Suprapubic skin (tissue), 4 donors: ENCODE measurements at places on chromosomes 13 and 19.

DNA sequence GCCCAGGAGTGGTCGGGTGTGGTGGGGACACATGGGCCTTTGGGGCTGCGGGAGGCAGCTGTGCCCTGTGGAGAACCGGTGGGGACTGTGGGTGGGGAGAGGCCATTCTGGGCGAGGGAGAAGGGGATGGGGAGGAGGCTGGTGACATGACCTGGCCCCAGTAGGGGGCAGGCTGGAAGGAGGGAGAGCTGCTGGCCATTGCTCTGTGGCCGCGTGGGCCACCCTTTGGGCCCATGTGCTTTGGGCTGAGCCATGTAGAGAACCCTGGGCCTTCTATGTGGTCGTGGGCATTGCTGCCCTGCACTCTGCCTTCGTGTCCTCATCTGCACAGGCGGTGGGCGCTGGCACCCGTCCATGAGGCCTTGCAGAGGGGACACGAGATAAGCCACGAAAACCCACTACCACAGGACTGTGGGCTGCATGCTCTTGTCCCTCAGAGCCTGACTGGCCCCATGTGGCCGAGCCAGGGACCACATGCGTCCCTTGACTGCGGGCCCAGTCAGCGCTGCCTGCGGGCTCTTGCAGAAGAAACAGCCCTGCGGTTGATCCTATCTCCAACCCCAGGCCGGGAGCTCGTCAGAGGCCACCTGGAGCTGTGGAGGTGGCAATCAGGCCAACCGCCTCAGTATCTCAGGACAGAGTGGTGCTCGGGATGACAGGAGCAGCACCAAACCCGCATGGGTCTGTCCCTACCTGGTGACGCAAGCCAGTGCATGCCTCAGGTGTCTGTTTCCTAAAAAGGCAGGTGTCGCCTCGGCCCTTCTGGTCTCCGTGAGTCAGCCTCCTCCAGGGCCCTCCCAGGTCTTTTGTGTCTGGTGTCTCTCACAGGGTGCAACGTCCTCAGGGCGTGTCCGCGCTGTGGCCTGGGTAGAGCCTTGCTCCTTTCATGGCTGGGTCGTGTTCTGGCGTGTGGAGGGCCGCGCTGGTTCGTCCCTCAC lies 14.3 kb downstream of the FZR1 start:
- H3K27ac ChIP-seq = peak overlapping the region; percentile 22
- H3K27me3 ChIP-seq = no peaks in the 10 kb centered on the region
- peaks cover 19% of the 10 kb centered on the region for H3K4me1 ChIP-seq
- peak; percentile 66 for DNase-seq
- peaks cover 45% of the 10 kb centered on the region for H3K36me3 ChIP-seq

- no peaks in the 10 kb centered on the region for H3K27me3 ChIP-seq
- peaks cover 5% of the 10 kb centered on the region for H3K4me1 ChIP-seq
- H3K36me3 ChIP-seq = no peaks in the 10 kb centered on the region
- no peak within 1 kb of the TSS for H3K27ac ChIP-seq
Observed at GRCh38 chr19:51372649-51373504, at the start of gene NKG7. NKG7 (minus strand) TSS chr19:51372654; CDS start chr19:51372535, 119 bp downstream.

- no peaks in the 10 kb centered on the region for H3K4me1 ChIP-seq
- no peak for DNase-seq
- no peaks in the 10 kb centered on the region for H3K27me3 ChIP-seq
Observed at GRCh38 chr13:20311596-20311995, 79.5 kb upstream of the GJB6 start.

DNA sequence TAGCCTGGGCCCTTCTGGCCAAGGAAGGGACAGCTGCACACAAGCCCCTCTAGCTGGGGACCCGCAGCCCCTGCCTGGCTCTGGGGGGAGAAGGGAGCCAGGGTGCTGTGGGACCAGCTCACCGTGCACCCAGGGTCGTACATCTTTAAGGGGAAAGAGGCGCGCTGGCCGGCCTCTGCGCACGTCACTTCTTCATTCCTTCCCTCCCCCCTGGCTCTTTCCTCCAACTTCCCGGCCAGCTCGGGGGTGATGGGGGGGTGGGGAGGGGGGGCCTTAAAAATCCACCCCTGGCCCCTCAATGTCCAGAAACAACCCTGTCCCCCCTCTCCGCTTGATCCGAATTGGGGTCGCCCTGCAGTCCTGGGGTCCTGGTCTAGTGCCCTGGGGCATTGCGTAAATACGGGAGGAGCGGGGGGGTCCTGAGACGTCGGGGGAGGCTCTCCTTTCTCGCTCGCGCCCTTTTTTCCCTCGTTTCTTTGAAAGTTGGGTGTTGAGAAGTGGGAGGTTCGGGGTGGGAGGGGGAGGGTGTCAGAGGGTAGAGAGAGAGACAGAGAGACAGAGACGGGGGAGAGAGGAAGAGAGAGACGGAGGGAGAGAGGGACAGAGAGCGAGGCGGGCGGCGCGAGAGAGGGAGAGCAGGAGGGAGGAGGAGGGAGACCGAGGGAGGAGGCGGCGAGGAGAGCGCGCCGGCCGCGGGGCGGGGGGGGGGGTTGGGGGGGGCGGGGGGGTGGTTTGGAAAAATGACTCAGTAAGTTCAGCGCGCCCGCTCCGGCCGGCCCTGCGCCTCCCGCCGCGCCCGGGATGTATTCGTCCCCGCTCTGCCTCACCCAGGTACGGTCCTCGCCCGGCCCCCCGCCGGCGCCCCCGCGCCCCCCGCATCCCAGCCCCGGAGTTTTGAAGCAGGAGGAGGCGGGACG lies at the start of gene NFIC:
Gene NFIC, plus strand, starts transcription at position 748 of the 917 bp plus-strand sequence. Its CDS starts 54 bp downstream, at position 802.
- H3K36me3 ChIP-seq = no peaks in the 10 kb centered on the region
- peak within 1 kb of the TSS; percentile 95 for H3K27ac ChIP-seq
- peak within 1 kb of the TSS; percentile 72 for H3K4me3 ChIP-seq

DNA sequence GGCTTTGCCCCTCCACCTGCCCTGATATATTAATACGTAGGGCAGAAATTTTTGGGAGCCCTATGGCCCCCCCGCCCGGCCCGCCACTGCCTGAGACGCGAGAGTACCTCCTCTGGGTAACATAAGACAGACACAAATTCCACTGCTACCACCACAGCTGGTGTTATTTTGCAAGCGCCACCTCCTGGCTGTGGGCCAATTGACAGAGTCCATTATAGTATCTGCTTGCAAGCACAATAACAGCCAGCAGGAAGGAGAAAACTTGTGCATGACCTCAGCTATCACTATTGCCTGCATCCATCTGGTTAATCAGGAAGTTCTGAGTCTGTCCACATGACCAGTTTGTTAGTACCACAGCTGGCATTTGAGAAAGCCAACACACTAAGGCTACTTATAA lies 25.3 kb upstream of the OR10H2 start:
- peak overlapping the region; percentile 10 for H3K4me3 ChIP-seq
- H3K36me3 ChIP-seq = peaks cover 5% of the 10 kb centered on the region
- H3K27me3 ChIP-seq = no peaks in the 10 kb centered on the region
- DNase-seq = peak; percentile 90
- H3K4me1 ChIP-seq = peaks cover 27% of the 10 kb centered on the region

GRCh38 chr13:86464193-86464592 lies 665.0 kb upstream of the SLITRK6 start:
- no peak overlapping the region for H3K27ac ChIP-seq
- no peaks in the 10 kb centered on the region for H3K4me1 ChIP-seq
- no peak for DNase-seq
- H3K36me3 ChIP-seq = no peaks in the 10 kb centered on the region

GRCh38 chr19:45091031-45091923 lies 1.7 kb upstream of the PPP1R37 start:
- peak overlapping the region; percentile 87 for H3K4me3 ChIP-seq
- H3K4me1 ChIP-seq = peaks cover 49% of the 10 kb centered on the region
- H3K27me3 ChIP-seq = no peaks in the 10 kb centered on the region
- DNase-seq = peak; percentile 99
- peak overlapping the region; percentile 92 for H3K27ac ChIP-seq
- H3K36me3 ChIP-seq = peaks cover 14% of the 10 kb centered on the region

DNA sequence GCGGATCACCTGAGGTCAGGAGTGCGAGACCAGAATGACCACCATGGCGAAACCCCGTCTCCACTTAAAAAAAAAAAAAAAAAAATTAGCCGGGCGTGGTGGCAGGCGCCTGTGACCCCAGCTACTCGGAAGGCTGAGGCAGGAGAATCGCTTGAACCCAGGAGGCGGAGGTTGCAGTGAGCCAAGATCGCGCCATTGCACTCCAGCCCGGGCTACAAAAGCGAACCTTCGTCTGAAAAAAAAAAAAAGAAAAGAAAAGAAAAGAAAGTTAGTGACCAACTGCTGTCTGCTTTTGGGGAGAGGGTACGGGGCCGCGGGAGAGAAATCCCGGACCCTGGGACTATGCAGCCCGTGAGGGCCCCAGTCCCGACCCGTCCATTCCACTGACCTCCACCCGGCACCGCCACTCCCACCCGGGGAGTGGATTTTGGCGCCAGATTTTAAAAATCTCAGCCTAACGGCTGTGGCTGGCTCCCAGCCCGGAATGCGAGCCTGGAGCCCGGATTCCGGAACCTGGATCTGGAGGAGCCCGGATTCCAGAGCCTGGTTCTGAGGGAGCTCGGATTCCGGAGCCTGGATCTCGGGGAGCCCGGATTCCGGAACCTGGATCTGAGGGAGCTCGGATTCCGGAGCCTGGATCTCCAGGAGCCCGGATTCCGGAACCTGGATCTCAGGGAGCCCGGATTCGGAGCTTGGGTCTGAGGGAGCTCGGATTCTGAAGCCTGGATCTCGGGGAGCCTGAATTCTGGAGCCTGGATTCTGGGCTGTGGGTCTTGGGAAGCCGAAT lies 6.1 kb upstream of the LMNB2 start:
- peaks cover 19% of the 10 kb centered on the region for H3K4me1 ChIP-seq
- no peak overlapping the region for H3K27ac ChIP-seq
- peak overlapping the region; percentile 56 for H3K4me3 ChIP-seq
- no peaks in the 10 kb centered on the region for H3K27me3 ChIP-seq

DNA sequence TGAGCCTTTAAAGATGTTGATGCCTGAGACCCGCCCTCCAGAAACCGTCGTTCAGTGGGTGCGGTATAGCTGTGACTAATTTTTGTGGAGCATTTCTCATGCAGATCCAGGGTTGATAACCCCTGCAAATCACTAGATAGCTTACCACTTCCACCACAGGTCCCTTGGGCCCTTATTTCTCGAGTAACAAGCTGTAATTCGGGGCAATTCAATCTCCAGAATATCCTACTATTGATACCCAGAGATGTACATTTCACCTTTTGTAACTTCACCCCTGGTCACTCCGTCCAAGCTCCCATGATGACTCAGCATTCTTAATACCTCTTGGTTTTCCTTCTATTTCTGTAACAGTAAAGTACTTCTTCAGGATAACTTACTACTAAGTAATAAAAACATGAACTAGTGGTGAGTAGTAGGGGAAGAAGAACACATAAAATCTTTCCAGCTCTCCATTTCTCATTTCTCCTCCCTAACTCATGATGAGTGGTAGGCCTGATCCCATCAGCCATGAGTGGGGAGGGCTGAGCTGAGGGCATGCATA lies 71.9 kb upstream of the UBL3 start:
- no peaks in the 10 kb centered on the region for H3K36me3 ChIP-seq
- no peak overlapping the region for H3K4me3 ChIP-seq
- no peaks in the 10 kb centered on the region for H3K27me3 ChIP-seq
- H3K4me1 ChIP-seq = peaks cover 72% of the 10 kb centered on the region

- no peak overlapping the region for H3K27ac ChIP-seq
- no peak for DNase-seq
- H3K36me3 ChIP-seq = no peaks in the 10 kb centered on the region
- no peak overlapping the region for H3K4me3 ChIP-seq
Observed at GRCh38 chr13:59750860-59751259, 412.9 kb downstream of the DIAPH3 start.

GRCh38 chr13:83929157-83929556 lies 46.9 kb upstream of the SLITRK1 start:
- no peaks in the 10 kb centered on the region for H3K4me1 ChIP-seq
- no peak for DNase-seq

DNA sequence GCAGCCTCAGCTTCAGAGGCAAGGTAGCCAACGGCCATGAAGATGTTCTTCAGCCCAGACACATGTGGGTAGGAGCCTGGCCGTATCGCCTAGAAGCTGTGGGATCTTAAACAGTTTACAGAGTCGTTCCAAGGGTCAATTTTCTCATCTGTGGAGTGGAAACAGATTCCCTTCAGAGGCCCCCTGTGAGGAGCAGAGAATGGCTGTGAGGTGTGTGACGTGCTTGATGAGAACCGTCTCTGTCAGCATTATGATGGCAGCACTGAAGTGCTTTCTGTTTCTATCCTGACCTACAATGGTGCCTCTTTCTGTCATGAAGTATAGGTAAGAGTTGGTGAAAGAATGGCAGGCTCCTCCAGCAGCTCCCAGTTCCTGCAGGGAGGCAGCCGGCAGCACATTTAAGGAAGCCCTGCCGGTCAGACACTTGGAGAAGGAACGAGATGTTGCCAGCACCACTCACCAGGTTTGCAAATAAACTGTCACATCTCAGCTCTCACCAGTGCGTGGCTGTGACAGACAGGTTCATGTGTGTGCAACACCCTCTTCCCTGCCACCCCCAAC lies 277.3 kb downstream of the FOXO1 start:
- DNase-seq = no peak
- H3K4me3 ChIP-seq = no peak overlapping the region
- H3K4me1 ChIP-seq = peaks cover 7% of the 10 kb centered on the region

DNA sequence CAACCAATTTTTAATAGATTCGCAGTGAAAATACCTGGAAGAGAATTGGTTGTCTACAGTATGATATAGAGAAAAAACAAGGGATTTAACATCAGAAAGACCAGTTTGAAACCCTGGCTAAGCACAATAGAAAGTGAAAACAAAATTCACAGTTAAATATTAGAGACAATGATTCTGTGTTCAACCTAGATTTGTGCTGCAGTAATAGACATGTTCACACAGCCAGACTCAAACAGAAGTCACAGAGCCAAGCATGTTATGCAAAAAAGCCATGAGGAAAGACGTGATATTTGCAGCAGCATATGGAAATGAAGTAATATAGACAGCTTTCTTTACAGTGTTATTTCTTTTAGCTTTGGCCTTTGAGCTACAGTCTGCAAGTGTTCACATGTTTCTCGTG lies 48.1 kb downstream of the SCEL start:
- H3K27me3 ChIP-seq = no peaks in the 10 kb centered on the region
- peaks cover 7% of the 10 kb centered on the region for H3K4me1 ChIP-seq
- H3K4me3 ChIP-seq = no peak overlapping the region
- H3K27ac ChIP-seq = peak overlapping the region; percentile 57

DNA sequence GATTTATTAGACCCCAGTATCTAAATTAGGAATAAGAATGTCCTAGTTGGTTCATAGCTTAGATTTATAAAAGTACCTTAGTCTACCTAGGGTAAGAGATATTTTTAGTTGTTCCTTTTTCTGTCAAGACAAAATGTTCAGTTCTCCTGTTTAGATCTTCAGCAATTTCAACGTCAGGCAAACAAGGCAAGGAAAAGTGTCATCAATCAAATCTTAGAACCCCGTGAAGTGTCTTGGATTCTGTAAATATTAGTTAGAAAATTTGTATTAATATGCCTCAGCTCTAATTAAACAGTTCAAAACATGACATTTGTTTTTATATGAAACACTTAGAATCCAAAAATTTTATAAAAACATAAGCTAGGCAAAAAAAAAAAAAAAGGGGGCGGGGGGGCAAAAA lies 296.6 kb downstream of the PCDH9 start:
- H3K36me3 ChIP-seq = no peaks in the 10 kb centered on the region
- H3K4me1 ChIP-seq = no peaks in the 10 kb centered on the region
- H3K4me3 ChIP-seq = no peak overlapping the region
- H3K27me3 ChIP-seq = no peaks in the 10 kb centered on the region
- DNase-seq = no peak
